T-helper 2 cell treated with Interferon-gamma antibody and Interleukin-4, amounts not matched to agents 5 μg/mL and 100 μg/mL, for 36 hours (primary cell): ENCODE measurements at places on chromosomes 13 and 19.
A peak's percentile ranks its signal among the peaks of the same experiment; 100 is the strongest.

DNA sequence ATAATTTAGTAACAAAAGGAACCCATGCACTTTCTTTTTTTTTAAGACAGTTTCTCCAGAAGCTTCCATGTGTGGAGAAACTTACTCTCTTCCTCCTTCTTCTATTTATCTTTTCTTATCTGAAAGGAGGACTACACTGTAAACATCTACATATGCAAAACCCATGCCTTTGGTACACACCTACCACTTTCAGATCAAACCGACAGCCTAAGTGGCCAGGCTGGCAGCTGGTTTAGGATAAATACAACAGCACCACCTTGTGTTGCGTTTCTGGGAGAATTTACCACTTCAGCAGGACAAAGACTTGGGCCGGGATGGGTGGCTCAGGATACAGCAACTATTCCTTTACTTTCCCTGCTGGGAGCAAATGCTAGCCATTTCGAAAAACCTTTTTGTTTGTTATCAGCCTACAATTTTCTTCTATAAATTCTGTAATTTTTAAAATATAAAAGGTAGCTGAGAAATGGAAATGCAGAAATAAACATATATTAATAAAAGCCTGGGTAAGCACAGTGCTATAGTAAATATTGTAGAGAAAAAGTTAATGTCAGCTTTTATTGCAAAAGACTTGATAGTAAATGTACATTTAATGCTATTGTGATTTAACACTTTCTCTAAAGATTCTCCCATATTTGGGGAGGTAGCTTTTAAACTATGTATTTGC lies 94.0 kb upstream of the RFC3 start:
- peak; percentile 62 for DNase-seq

- no peak for DNase-seq
Observed at GRCh38 chr13:30341815-30342570, 34.6 kb upstream of the KATNAL1 start.

- DNase-seq: peak; percentile 39
Observed at GRCh38 chr13:41962994-41963393, 2.1 kb upstream of the VWA8 start.

DNA sequence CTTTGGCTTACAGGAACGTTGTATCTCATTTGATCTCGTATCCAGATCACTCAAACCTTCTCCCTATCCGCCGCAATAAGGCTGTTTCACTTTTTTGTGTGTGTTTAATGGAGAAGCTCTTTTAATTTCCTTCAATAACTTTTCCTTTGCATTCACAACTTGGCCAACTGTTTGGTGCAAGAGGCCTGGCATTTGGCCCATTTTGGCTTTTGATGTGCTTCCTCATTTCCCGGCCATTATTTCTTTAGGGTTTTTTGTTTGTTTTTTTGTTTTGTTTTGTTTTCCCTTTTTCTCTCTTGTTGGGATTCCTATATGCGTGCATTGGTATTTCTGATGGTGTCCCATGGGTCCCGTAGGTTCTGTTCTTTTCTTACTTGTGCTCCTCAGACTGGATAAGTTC lies 6.1 kb upstream of the UPF3A start:
- no peak for DNase-seq

GRCh38 chr13:99374169-99374991 lies 67.2 kb upstream of the GPR183 start:
- DNase-seq: no peak
